ENCODE measurements at places on chromosomes 1 and 21.
A peak's percentile ranks its signal among the peaks of the same experiment; 100 is the strongest.

DNA sequence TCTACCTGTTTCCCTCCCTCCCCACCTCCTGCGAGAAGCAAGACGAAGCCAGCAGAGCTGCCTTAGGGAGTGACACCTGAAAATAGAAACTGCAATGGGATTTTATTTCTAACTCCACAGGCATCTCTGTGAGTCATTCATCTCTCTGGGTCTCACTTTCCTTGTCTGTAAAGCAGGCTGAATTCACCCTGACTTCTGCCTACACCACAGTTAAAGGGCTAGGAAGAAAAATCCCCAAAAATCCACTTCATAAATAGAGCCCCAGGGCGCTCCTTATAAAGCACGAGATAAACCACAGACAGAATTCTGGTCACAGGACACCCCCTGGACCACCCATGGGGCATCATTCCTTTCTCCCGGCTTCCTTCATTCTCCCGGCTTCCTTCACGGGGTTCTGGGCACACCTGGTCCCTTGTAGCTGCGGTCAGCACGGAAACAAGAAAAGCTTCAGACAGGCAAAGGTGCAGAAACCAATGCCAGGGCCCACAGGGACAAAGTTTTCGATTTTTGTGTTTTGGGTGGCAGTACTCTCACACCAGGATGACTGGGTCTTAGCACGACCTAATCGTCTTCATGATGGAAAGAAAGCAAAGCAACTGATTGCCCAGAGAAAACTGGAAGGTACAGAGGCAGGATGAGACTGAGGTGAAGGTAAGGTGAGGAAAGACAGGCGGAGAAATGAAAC is 2.8 kb upstream of the H6PD start:
- H3K27ac ChIP-seq, result no peak overlapping the region
- peaks cover 20% of the 10 kb centered on the region for H3K4me1 ChIP-seq
- DNase-seq, result no peak
- no peaks in the 10 kb centered on the region for H3K27me3 ChIP-seq
- H3K4me3 ChIP-seq, result no peak overlapping the region

- no peak overlapping the region for H3K4me3 ChIP-seq
- no peak overlapping the region for H3K27ac ChIP-seq
- no peak for DNase-seq
- no peaks in the 10 kb centered on the region for H3K36me3 ChIP-seq
- H3K4me1 ChIP-seq, result no peaks in the 10 kb centered on the region
- no peaks in the 10 kb centered on the region for H3K27me3 ChIP-seq
These were observed 36.1 kb upstream of the IVNS1ABP start for GRCh38 chr1:185353124-185353523.

- H3K27ac ChIP-seq, result no peak overlapping the region
- no peaks in the 10 kb centered on the region for H3K4me1 ChIP-seq
- H3K36me3 ChIP-seq, result no peaks in the 10 kb centered on the region
- H3K4me3 ChIP-seq, result no peak overlapping the region
These were observed 27.4 kb downstream of the DTL start for GRCh38 chr1:212062832-212063438.

DNA sequence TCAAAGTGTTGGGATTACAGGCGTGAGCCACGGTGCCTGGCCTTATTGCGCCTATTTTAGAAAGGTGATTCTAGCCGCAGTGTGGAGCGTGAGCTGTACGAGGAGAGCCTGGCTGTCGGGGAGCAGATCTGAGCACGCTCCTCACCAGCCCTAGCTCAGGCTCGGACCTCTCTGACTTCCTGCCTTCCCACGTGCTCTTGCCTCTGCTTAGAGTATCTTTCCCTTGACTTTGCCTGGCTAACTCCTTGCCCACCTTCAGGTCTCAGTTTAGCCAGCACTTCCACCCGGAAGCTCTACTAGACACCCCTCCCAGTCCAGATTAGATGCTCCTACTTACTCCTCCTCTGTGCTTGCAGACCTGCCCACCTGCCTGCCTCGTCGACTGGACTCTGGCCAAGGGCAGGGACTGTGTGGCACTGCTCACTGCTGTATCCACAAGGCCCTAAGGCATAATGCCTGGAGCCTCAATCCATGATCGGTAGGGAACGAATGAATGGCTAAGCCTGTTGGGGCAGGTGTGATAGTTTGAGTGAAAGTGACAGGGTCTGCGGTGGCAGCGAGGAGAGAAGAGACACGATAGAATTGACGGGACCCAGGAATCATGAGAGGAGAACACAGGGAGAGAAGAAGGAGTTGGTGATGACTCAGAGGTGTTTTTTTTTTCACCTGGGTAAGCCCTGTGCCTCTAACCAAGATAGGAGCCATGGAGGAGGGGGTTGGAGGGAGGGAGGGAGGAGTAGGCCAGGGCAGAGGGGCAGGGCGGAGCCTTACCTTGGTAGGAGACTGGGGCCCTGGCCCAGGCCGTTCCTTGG is 28.1 kb upstream of the WASF2 start:
- H3K4me1 ChIP-seq, result peaks cover 56% of the 10 kb centered on the region
- peak overlapping the region; percentile 87 for H3K27ac ChIP-seq
- peak; percentile 90 for DNase-seq
- no peak overlapping the region for H3K4me3 ChIP-seq

DNA sequence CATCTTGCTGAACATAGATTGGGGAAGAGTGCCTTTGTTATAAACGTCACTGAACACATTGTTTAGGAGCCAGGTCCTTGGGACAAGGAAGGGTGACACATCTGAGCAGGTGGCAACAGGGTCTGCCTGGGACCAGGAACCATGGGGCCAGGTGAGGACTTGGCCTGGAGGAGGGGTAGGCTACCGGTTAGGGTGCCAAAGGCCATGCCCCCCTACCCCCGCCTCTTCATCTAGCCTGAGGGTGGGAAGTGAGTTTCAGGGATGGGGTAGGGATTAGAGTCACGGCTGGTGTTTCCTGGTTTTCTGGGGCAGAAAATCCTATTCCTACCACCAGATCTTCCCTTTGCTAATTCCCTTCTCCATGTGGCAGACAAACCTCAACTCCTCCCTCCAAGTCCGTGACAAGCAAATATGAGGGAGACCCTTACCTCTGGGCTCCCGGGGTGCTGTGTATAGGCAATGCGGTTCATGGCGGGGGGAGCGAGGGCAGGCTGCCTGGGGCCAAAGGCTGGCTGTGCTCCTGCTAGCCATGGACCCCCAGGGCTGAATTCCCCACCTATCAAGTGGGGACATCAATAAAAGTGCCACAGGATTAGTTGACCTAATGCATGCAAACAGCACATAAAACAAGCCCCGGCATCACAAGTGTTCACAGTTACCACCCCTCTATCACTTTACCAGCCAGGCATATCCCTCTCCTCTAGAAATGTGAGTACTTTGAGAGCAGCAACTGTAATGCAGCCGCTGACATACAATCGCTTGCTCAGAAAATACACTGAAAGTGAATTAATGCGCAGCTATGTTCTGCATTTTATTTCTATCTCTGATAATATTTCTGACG is 14.5 kb downstream of the CD247 start:
- H3K4me3 ChIP-seq, result no peak overlapping the region
- no peak for DNase-seq
- H3K4me1 ChIP-seq, result no peaks in the 10 kb centered on the region
- no peaks in the 10 kb centered on the region for H3K36me3 ChIP-seq
- no peaks in the 10 kb centered on the region for H3K27me3 ChIP-seq
- no peak overlapping the region for H3K27ac ChIP-seq

DNA sequence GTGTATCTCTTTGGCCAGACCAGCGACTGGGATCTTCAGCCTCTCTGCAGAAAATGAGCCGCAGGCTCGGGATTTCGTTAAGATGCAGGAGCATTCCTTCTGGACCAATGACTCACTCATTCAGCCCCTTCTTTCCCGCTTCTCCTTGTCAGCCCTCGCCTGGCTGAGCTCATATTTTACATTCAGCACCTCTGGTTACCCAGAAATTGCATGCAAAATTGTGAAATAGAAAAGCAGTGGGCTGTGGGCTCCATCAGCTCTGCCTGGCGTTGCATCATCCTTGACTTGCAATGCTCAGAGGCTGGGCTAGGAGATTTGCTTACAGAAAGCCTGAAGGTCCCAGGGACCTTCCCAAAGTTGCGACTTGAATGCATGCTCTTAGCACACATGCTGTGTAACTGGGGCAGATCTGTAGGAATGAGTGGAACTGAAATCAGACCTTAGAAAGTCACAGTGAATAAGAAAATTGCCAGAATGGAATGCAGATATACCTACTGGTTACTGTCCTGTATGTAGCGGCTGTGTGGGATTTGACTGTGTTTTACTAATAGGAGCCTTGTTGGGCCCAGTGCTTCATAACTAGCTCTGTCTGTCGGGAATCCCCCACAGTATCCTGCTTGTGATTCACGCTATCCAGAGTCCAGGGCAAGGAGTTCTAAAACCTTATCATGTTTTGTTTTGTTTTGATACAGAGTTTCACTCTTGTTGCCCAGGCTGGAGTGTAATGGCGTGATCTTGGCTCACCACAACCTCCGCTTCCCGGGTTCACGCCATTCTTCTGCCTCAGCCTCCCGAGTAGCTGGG is 444.8 kb downstream of the KIF26B start:
- H3K4me3 ChIP-seq, result no peak overlapping the region
- no peak for DNase-seq
- no peaks in the 10 kb centered on the region for H3K4me1 ChIP-seq
- H3K27ac ChIP-seq, result no peak overlapping the region
- H3K27me3 ChIP-seq, result no peaks in the 10 kb centered on the region

GRCh38 chr1:184685116-184685515 is 69.5 kb downstream of the EDEM3 start:
- H3K27ac ChIP-seq, result no peak overlapping the region
- H3K4me1 ChIP-seq, result no peaks in the 10 kb centered on the region
- no peaks in the 10 kb centered on the region for H3K27me3 ChIP-seq
- no peak overlapping the region for H3K4me3 ChIP-seq
- DNase-seq, result peak; percentile 16

DNA sequence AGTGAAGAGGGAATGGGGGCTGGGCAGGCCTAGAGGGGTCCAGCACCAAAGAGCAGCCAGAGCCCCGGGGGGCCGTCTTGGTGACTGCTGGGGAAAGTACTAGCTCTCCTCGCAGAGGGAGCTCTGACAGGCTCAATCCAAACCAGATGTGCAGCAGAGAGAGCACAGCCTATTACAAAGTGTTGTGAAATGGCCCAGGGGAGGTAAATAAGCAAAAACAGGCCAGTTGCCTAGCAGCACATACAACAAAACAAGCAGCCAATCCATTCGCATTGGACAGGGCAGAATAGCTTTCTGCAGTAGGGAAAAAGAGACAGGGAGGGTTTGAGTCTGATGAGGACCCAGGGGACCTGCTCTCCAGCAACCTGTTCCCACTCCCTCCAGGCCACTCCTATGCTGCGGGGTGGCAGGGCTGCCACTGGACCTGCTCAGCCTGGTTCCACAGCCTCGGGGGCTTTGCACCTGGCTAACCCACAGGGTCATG is 239.6 kb upstream of the FGGY start:
- no peaks in the 10 kb centered on the region for H3K27me3 ChIP-seq
- H3K4me1 ChIP-seq, result peaks cover 8% of the 10 kb centered on the region
- H3K4me3 ChIP-seq, result no peak overlapping the region
- no peaks in the 10 kb centered on the region for H3K36me3 ChIP-seq
- DNase-seq, result peak; percentile 47

DNA sequence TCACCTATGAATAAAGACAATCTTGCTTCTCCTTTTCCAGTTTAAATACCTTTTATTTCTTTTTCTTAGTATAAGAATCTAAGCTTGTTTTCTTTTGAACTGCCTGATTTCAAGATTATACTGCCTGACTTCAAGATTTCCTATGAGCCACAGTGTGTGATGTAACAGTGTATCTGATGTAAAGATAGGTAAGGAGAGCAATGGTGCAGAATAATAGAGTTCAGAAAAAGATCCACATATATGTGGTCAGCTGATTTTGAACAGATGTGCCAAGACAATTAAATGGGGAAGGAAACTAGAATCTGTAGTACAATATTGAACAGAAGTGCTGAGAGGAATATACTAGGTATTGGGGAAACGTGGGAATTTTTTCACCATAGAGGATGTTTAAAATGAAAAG is 21.0 kb downstream of the EXO1 start:
- no peak for DNase-seq
- H3K36me3 ChIP-seq, result no peaks in the 10 kb centered on the region
- no peak overlapping the region for H3K4me3 ChIP-seq
- no peaks in the 10 kb centered on the region for H3K4me1 ChIP-seq

GRCh38 chr1:27152004-27152828 is 2.7 kb downstream of the SLC9A1 start:
- no peaks in the 10 kb centered on the region for H3K36me3 ChIP-seq
- no peaks in the 10 kb centered on the region for H3K27me3 ChIP-seq
- peaks cover 47% of the 10 kb centered on the region for H3K4me1 ChIP-seq
- peak overlapping the region; percentile 93 for H3K27ac ChIP-seq
- peak overlapping the region; percentile 95 for H3K4me3 ChIP-seq
